ENCODE measurements at places on chromosomes 5 and 9.

- DNase-seq = no peak
Measured at GRCh38 chr5:114734238-114734637, 372.4 kb downstream of the KCNN2 start.

DNA sequence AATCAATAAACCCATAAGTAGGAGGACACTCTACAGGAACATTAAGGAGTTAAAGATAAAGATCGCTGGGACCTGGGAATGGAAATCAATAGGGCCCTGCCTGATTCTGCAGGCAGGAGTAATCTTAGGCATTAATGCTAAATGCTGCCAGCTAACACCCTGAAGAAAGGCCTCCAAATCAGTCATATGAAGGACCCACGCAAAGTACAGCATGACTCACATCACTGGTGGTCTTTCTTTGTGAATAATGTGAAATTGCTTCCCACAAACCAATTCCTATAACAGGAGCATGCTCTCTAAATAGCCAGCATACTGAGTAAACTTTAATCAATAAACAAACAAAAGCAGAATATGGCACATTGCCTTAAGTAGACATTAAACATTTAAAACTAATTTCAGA is 172.3 kb downstream of the SEMA5A start:
- DNase-seq = no peak

GRCh38 chr9:72955126-72955455 is 2.2 kb upstream of the ALDH1A1 start:
- DNase-seq = no peak

GRCh38 chr9:107367727-107368502 is 84.8 kb downstream of the RAD23B start:
- DNase-seq = no peak

DNA sequence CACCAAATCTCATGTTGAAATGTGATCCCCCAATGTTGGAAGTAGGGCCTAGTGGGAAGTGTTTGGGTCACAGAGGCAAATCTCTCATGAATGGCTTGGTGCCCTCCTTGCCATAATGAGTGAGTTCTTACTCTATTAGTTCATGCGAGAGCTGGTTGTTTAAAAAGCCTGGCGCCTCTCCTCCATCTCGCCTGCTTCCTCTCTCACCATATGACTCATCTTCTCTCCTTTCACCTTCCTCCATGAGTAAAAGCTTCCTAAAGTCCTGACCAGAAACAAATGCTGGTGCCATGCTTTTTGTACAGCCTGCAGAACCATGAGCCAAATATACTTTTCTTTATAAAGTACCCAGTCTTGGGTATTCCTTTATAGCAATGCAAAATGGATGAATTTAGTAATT is 20.9 kb upstream of the ARHGAP26 start:
- peak; percentile 72 for DNase-seq

DNA sequence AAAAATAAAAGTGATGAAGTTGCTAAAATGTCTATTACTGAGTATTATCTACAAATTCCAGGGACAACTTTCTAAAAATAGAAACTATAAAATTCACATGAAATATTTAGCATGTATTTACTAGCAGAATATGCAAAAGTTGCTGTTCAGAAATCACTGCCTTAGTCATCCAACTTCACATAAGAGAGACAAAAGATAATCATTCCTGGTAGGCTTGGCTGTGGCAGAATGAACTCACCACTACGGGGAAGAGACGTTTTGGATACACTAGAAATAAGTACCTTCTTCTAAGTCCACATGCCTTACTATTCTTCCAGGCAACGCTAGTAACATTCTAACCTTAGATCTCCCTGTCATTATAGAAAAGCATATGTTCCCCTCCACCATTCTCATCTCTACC is 272.2 kb downstream of the BNC2 start:
- DNase-seq = no peak

DNA sequence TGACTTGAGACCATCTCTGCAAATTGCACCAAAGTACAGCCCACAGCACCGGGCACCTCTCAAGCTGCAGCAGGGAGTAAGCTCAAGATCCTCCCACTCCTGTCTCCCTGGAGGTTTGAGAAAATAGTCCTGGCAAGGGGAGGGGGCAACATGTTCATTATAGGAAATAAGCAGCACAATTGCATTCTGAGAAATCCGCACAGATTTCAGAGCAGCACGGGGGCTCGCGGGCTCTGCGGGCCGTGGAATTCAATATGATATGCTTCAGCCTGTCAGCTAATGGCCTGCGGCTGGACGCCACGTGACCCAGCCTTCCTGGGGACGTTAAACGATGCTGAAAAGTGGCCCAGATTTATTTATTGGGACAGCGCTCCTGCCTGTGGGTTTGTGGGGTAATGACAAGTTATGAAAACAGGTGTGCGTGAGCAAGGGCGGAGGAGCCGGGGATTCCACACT is 156.4 kb downstream of the DAB2IP start:
- DNase-seq = no peak

GRCh38 chr5:58898538-58898937 is 315.7 kb downstream of the RAB3C start:
- no peak for DNase-seq

DNA sequence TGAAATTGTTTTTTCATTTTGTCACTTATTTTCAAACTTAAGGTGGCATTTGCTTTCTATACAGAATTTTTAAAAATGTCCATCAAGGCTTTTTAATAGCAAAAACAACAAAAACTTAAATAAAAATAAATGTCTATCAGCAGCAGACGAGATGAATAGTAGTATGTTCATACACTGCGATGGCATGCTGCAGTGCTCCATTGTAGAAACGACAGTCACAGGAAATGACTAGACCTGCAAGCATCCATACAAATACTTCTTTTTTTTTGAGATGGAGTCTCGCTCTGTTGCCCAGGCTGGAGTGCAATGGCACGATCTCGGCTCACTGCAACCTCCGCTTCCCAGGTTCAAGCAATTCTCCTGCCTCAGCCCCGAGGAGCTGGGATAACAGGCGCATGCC is 41.4 kb downstream of the COL23A1 start:
- no peak for DNase-seq

GRCh38 chr5:149371296-149371962 is 7.7 kb downstream of the IL17B start:
- DNase-seq = peak; percentile 35

DNA sequence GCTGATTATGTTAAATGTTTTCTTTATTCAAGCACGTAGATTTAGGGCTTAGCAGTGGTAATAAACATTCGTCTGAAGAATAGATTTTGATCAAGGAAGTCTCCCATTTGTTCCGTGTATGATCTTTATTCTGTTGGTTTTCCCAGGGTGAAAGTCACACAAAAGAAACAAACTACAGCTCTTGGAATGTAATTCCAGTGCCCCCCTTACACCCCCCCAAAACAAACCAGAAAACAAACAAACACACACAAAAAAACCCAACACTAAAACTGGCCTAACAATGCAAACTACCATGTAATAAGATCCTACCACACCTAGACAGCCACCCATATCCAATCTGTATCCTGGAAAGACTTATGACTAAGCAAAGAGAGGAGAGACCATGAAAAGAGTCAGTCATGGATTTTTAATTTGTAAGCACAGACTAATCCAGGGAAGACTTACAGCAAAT is 196.2 kb upstream of the ELL2 start:
- DNase-seq = no peak

DNA sequence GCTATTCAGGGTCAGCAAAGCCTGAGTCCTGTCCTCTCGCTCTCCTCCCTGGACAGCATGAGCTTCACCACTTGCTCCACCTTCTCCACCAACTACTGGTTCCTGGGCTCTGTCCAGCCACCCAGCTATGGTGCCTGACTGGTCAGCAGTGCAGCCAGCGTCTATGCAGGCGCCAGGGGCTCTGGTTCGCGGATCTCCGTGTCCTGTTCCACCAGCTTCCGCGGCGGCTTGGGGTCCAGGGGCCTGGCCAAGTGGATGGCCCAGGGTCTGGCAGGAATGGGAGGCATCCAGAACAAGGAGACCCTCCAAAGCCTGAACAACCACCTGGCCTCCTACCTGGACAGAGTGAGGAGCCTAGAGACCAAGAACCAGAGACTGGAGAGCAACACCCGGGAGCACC is 8.6 kb downstream of the NIPBL start:
- no peak for DNase-seq

- no peak for DNase-seq
Measured at GRCh38 chr5:83313436-83313835, 158.1 kb upstream of the VCAN start.

- DNase-seq = no peak
Measured at GRCh38 chr5:81265101-81265500, 32.0 kb downstream of the CKMT2 start.

DNA sequence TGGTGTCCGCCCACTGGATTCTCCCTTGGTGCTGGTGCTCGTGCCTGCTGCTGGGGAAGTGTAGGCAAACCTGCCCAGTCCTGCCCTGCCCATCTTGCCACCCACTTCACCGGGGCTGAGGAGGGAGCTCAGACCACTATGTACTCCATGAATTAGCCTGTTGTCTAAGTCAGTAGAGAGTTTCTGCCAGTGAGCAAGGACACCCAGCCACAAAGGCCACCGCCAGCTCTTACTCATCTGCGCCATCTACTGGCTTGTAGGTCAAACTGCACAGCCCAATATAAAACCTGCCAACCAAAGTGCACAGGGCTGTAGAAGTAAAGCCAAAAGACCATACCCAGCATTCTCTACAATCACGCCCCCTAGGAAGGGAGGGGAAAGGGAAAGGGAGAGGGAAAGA is 102.3 kb downstream of the GLIS3 start:
- DNase-seq = peak; percentile 14

DNA sequence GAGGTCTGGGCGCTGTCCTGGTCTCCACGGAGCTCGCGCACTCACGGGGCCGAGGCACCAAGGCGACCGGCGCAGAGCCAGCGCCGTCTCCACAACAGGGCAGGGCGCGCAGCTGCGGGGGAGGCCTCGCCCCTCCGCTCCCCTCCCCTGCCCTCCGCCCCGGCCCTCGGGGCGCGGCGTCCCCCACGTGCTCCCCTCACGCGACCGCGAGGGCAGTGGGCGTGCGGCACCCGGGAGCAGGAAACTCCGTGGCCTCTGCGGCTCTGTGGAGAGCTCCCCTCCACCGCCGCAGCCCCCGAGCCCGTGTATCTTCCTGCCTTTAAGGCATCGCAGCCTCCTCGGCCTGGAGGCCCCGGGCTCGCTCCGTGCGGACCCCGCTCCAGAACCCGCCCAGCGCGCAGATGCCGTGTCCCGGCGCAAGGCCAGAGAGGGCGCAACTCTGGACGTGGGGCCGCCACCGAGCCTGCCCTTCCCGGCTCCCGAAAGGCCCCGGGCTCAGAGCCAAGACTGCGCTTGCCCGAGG is 708 bp upstream of the TUBB4B start:
- DNase-seq = peak; percentile 79

DNA sequence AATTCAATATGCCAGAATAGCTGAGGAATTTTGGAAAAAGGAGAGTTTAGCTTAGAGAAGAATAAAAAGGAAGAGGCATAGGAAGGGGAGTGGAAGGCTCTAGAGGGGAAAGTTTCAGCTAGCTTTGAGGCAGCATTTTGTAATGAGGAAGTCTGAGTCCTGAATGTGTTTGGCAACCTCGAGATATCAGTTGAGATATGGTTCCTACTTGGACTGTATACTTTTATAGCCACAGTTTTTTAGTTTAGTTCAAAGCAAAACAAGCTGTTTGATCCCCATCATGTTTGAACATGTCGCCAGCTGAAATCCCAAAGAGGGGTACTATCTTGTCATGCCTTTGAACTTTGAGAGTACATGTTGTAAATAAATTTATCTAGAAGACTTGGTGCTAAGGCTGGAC is 559.0 kb upstream of the FTMT start:
- peak; percentile 70 for DNase-seq

DNA sequence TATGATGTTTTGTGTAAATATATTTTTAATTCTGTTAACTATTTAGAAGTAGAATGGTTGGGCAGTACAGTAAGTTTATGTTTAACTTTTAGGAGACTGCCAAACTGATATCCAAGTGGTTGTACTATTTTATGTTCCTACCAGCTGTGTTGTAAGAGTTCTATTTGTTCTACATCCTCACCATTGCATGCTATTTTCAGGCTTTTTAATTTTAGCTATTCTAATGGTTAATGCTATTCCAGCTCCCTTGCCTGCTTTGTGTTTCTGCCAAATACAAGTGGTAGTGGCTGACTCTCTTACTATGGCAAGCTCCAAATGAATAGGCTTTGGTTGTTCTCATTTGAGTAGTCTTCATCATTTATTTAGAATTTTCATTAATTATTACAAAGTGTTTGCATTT is 476.4 kb downstream of the KIF4B start:
- no peak for DNase-seq

- no peak for DNase-seq
Measured at GRCh38 chr5:82050955-82051354, 79.1 kb downstream of the ATG10 start.

GRCh38 chr9:134707731-134708671 is 66.4 kb downstream of the COL5A1 start:
- no peak for DNase-seq

- no peak for DNase-seq
Measured at GRCh38 chr9:130912932-130913598, 16.5 kb upstream of the QRFP start.

GRCh38 chr5:169307646-169308045 is 6.7 kb upstream of the SLIT3 start:
- DNase-seq = no peak

DNA sequence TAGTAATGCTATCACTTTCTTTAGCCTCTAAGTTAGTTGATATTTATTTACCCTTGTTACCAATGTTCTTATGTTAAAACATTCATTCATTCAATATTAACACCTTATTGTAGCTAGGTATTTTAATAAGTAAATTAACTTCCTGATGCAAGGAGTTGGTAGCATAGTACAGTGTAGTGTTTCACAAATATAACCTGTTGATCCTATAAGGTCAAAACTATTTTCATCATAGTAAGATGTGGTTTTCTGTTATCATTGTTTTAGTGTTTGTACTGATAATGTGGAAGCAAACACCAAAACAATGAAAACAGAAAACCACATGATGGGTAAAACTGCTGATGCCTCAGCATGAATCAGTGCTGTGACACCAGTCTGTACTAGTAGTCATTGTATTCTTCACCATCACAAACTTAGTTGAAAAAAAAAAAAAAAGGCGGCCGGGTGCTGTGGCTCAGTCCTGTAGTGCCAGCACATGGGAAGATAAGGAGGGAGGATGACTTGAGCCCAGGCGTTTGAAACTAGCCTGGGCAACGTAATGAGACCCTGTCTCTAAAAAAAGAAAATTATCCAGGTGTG is 36.5 kb downstream of the ZCCHC7 start:
- no peak for DNase-seq

DNA sequence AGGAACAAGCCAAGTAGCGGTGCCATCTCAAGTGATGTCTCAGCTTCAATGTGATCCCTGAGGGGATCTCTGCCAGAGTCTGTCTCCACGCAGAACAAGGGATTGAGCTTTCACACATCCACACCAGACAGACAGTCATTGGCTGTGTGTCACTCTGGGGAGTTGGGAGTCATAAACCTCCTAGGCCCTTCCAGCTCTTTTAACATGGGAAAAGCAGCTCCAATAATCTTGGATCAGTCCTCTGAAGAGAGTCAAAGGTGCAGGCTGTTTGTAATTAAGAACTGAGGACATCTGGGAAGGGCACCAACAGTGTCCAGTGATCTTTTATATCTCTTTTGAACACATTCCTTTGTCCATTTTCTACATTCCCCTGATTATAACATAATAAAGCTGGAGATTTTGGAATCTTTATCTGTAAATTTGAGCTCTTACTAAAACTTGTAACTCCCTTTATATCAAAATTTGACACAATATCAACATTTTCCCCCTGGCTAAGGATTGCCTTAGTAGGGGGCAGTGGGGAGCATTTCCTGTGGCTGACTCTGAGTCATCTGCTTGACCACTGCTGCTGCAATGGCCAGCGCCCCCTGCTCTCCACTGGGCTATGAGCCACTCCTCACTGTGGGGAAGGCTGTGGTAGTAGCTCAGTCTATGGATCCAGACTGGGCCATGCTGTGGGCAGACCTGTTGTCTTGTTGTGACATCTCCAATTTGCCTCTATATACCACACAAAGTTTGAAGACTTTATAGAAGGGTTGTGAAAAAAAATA is 284.4 kb downstream of the OSTF1 start:
- no peak for DNase-seq

Data from MV-4-11 (cell line).